Smooth muscle cell of the coronary artery (primary cell): ENCODE measurements at places on chromosomes 4 and X. TPM values are rescaled to one million over a fixed set of nuclear protein-coding genes. Genes with fewer than 3 reads are reported as not detected.

MTMR8 gene
- 0.08 TPM in 1 of 2 replicates, not detected in the other for total RNA-seq

AREG gene
- 0.47 TPM in 1 of 2 replicates, not detected in the other for total RNA-seq

ASB5 gene
- 0.30 and 0.35 TPM in 2 replicates for total RNA-seq

STATH gene
- total RNA-seq, result 0.15 TPM in 1 of 2 replicates, not detected in the other
